HT-29 (cell line): ENCODE measurements at places on chromosomes 2 and 18.

GRCh38 chr2:98649135-98649991, 41.0 kb downstream of the UNC50 start:
- peak; percentile 93 for DNase-seq

DNA sequence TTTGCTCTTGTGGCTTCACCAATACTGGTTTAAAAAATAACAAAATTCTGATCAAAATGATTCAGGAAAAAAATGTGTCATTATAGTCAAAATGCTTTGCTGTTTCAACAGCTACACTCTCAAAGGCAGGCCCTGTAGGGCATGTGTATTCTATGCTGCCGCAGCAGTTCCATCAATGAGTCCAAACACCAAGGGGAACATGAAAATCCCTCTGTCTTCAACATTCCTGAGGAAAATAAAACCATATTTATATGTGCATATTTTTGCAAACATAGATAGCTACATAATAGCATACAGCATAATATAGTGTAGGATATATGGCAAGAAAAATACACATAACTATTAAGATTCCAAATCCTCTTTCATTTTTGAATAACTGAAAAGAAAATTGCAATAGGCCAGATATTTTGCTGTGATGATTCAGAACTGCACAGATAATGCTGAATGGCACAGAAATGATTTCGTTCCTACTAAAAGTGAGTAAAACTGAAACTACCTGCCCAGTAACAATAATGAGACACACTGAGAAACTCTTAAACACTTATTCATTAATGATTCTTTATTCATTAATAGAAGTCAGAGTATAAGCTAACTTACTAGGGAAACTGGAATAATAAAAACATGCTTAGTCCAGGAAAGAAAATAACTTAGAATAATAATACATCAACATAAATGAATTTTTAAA, 343.8 kb downstream of the SUCLG1 start:
- DNase-seq: no peak

GRCh38 chr18:1665079-1665478, 760.4 kb downstream of the ADCYAP1 start:
- no peak for DNase-seq

DNA sequence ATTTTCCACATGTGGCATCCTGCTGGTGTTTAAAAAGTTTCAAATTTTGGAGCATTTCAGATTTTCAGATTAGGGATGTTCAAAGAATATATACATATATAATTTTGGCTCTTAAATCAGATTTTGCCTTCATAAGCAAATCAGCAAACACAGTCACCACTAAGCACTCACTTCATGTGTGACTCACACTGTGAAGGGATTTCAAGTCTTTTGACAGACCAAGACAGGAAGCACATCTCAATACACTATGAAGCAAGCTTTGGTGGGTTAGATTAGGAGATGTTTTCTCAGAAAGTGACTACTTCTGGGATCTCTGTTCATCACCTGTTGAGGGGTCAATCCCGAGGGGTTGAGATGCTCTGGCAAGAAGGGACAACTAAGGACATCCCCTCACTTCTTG, 227.8 kb upstream of the RBBP8 start:
- no peak for DNase-seq

- no peak for DNase-seq
Observed at GRCh38 chr2:178315488-178315948, 121.2 kb downstream of the OSBPL6 start.

DNA sequence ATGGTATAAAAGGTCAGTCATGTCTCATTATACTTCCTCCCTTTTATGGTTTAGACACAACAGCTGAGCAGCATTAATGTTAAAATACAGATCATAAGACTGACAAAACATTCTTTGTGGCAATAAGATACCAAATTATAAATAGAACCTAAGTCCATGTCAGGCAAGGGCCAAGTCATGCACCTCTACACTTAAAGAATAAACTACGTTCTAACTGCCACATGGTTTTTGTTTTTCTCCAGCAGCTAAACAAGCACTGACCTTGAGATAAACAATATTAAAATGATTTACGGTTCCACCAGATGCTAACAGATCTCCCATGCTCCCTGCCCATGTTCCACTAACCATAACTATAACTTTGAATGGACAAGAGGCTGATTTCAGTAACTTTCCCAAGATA, 368.6 kb upstream of the TFPI start:
- no peak for DNase-seq

- DNase-seq: no peak
Observed at GRCh38 chr2:137165968-137166367, 400.6 kb downstream of the THSD7B start.

- no peak for DNase-seq
Observed at GRCh38 chr2:224982226-224982625, 60.0 kb downstream of the DOCK10 start.

DNA sequence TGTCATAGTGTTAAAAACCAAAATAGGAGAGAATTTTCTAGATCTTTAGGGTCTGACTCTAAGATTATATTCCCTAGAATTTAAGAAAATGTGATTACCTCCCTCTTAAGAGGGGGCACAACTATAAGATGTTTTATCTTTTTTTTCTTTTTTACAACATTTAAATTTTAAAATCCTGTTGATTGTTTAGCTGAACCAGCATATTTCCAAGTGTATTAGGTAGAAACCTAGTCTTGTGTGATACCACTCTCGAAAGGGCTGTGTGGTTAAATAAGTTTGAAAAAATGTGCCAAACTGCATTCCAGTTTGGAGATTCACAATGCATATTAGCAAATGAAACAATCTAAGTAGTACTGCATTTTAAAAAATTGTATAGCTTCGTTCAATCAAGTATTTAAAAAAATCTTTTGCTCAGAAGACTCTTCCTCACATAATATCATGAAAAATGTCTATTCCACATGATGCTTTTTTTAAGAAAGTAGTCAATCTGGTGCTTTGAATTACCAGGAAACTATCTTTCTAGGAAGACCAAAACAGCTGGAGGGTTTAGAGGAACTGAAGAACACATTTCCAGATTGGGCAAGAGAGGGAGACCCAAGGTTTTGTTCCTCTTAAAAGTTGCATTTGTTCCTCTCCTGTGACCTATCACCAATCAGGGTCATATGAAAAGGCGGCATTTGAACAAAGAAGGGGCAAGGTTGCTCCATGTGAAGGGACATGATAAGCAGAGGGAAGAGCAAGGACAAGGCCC, 98.8 kb downstream of the DPP4 start:
- DNase-seq: no peak

- DNase-seq: peak; percentile 94
Observed at GRCh38 chr18:12934454-12935071, 13.2 kb upstream of the SEH1L start.

GRCh38 chr2:38465789-38466127, 88.7 kb upstream of the ATL2 start:
- DNase-seq: peak; percentile 53

- DNase-seq: peak; percentile 36
Observed at GRCh38 chr2:101832114-101832513, 134.6 kb downstream of the MAP4K4 start.

GRCh38 chr18:12428923-12429322, 21.2 kb downstream of the PRELID3A start:
- DNase-seq: no peak

DNA sequence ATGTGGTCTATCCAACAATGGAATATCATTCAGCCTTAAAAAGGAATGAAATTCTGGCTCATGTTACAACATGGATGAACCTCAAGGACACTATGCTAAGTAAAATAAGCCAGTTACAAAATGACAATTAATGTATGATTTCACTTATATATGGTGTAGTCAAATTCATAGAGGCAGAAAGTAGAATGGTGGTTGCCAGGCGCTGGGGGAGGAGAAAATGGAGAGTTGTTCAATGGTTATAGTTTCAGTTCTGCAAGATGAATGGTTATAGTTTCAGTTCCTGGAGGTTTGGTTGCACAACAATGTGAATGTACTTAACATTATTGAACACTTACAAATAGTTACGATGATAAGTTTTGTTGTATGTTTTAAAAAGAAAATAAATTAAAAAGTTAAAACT, 79.2 kb upstream of the IL1R2 start:
- DNase-seq: no peak

DNA sequence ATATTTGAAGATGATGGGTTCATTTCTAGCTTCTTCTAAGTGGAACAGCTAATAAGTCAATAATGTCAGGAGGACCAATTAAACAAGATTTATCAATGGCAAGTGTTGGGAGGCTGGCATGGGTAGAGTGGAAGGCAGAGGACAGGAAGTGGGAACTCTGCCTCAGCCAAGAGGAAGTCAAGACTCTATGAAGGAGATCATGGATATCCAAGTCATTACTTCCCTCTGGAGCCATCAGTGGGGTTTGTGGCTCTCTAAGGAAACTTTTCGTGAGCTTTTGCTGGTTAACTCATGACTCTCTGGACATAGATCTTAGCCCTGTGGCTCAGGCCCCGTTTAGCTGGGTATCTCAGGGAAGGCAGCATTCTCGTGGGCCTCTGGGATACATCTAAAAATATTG, 410.4 kb upstream of the ID2 start:
- DNase-seq: no peak
